ENCODE measurements at places on chromosomes 3 and 15.

GRCh38 chr3:42670051-42670576, 15.2 kb upstream of the KLHL40 start:
- H3K27ac ChIP-seq, result no peak overlapping the region
- no peaks in the 10 kb centered on the region for H3K27me3 ChIP-seq
- no peaks in the 10 kb centered on the region for H3K36me3 ChIP-seq
- no peak overlapping the region for H3K4me3 ChIP-seq

- H3K27ac ChIP-seq, result no peak overlapping the region
- no peak overlapping the region for H3K4me3 ChIP-seq
- DNase-seq, result no peak
- H3K36me3 ChIP-seq, result no peaks in the 10 kb centered on the region
- no peaks in the 10 kb centered on the region for H3K4me1 ChIP-seq
Measured at GRCh38 chr3:106811376-106811775, 565.9 kb upstream of the CCDC54 start.

DNA sequence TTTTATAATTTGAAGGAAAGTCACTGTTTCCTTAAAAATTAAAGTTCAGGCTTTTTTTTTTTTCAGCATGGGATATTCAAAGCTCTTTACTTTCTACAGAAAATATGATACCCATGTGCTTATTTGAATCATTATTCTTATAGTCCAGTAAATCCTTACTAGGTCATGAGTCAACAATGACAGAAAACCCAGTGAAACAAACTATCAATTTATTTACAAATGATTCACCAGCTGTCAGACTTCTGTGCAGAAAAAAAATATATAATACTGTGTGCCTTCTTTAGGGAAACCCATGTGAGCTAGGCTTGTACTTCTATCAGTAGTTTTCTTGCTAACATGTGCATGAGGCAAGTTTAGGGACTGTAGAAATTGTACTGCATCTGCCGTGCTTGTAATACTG, 1.2 kb downstream of the ACP3 start:
- no peak for DNase-seq
- no peak overlapping the region for H3K4me3 ChIP-seq
- H3K27ac ChIP-seq, result no peak overlapping the region
- H3K27me3 ChIP-seq, result no peaks in the 10 kb centered on the region
- H3K4me1 ChIP-seq, result no peaks in the 10 kb centered on the region
- H3K36me3 ChIP-seq, result no peaks in the 10 kb centered on the region

GRCh38 chr3:136334209-136334608, 84.1 kb downstream of the PCCB start:
- H3K4me1 ChIP-seq, result no peaks in the 10 kb centered on the region
- H3K27me3 ChIP-seq, result no peaks in the 10 kb centered on the region
- DNase-seq, result no peak

DNA sequence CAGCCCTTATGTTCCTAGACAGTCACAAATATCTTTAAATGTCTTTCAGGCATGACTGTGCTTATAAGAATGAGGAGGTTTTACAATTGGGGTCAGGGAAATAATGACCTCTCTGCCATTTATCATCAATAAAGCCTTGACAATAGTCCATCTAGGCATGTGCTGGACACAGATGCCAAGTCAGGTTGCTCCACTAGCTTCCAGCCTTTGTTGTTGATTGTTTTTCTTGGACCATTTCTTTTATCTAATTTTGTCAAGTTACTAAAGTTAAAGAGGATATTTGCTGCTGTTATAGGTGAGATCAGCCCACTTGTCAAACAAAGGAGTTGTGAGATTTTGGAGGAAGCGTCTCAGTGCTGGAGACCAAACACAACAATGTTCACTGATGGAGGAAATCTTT, 628.0 kb downstream of the ROBO2 start:
- H3K36me3 ChIP-seq, result no peaks in the 10 kb centered on the region
- no peak overlapping the region for H3K27ac ChIP-seq
- H3K4me3 ChIP-seq, result no peak overlapping the region
- H3K4me1 ChIP-seq, result no peaks in the 10 kb centered on the region
- no peaks in the 10 kb centered on the region for H3K27me3 ChIP-seq
- no peak for DNase-seq

DNA sequence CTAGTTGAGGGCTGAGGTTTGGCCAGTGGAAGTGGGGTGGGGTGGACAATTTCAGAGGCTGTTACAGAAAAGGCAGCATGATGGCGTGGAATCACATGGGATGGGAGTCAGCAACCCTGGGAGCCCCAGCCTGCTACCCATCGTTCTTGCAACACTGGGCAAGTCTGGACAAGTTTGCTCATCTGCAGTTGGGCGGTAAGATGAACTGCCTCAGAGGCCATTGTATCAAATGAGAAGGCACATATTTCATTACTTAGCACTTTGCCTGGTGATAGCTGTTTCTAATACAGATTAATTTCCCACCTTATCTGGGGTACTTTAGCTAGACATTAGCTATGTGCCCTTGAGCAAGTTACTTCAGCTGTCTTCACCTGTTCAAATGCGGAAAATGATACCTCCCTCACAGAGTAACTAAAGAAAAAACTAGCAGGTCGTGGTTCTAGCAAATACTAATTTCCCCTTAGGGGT, 248.9 kb downstream of the THSD4 start:
- no peaks in the 10 kb centered on the region for H3K4me1 ChIP-seq
- no peak overlapping the region for H3K4me3 ChIP-seq
- DNase-seq, result no peak
- no peaks in the 10 kb centered on the region for H3K27me3 ChIP-seq

DNA sequence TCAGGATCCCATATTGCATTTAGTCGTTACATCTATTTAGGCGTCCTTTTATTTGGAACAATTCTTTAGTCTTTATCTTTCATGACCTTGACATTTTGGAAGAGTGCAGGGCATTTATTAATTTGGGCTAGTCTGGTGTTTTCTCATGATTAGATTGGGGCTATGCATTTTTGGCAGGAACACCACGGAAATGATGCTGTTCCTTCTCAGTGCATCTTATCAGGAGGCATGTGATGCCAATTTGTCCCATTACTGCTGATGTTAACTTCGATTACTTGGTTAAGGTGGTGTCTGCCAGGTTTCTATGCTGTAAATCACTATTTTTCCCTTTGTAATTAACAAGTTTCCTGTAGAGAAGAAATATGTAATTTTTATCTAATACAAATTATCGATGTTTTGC, 18.1 kb upstream of the VWA5B2 start:
- no peak overlapping the region for H3K4me3 ChIP-seq
- H3K27ac ChIP-seq, result no peak overlapping the region
- no peaks in the 10 kb centered on the region for H3K36me3 ChIP-seq

DNA sequence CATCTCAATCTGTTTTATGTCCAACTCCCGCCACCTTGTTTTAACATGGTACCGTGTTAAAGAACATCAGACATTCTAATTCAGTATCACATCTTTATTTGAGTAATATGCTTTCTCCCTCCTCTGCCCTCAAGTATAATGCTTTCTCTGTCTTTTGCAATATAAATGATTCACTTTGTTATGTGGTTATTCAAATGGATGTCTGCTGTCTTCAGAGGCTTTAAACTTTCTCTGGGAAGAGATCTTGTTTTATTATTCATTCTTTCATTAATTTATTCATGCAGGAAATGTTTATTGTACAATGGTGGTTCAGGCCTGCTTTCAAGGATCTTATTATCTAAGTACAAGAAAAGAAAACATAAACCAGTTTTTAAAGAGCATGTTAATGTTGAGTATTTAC, 57.1 kb downstream of the RAP2B start:
- DNase-seq, result no peak
- no peaks in the 10 kb centered on the region for H3K27me3 ChIP-seq
- no peak overlapping the region for H3K27ac ChIP-seq
- H3K4me1 ChIP-seq, result peaks cover 67% of the 10 kb centered on the region
- no peaks in the 10 kb centered on the region for H3K36me3 ChIP-seq
- no peak overlapping the region for H3K4me3 ChIP-seq

GRCh38 chr3:197354568-197355001, 56.2 kb upstream of the DLG1 start:
- H3K36me3 ChIP-seq, result no peaks in the 10 kb centered on the region
- no peaks in the 10 kb centered on the region for H3K4me1 ChIP-seq
- H3K4me3 ChIP-seq, result no peak overlapping the region
